Epithelial cell of alveolus of lung (primary cell): ENCODE measurements at places on chromosomes 4 and X. TPM values are rescaled to one million over a fixed set of nuclear protein-coding genes. Genes with fewer than 3 reads are reported as not detected.

SPANXA2 gene
- not detected in 2 replicates for total RNA-seq

F11 gene
- total RNA-seq, result not detected in 2 replicates

CPE gene
- total RNA-seq, result 39.7 and 42.9 TPM in 2 replicates

ARHGAP6 gene
- total RNA-seq, result 4.4 and 15.3 TPM in 2 replicates

XG gene
- total RNA-seq, result under 0.01 TPM in 2 replicates
